Type B pancreatic cell (in vitro differentiated cells): ENCODE measurements at places on chromosomes 13 and 19. TPM values are rescaled to one million over a fixed set of nuclear protein-coding genes. Genes with fewer than 3 reads are reported as not detected.

GRCh38 chr19:42253245-42254088 lies 1.5 kb downstream of the ERF start:
- peak; percentile 84 for DNase-seq

DNA sequence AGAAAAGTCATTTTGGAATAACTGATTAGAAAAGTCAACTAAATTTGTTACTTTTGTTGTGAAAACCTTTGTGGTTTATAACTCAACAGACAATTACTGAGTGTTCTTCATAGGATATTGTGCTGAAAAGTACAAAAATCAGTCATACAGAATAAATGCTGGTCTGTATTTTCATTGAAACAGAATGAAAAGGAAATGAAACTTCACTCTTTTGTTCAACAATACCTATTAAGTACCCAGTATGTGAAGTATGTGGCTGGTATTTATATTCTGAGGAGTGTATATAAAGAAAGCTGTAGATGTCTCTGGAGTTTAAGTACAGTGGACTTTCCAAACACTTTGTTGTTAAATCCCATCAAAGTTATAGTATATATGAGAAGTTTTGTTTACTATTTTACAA lies 828.4 kb upstream of the ATXN8OS start:
- no peak for DNase-seq

- DNase-seq = no peak
These were observed 411.0 kb downstream of the ZNF536 start for GRCh38 chr19:30783212-30783611.

DNA sequence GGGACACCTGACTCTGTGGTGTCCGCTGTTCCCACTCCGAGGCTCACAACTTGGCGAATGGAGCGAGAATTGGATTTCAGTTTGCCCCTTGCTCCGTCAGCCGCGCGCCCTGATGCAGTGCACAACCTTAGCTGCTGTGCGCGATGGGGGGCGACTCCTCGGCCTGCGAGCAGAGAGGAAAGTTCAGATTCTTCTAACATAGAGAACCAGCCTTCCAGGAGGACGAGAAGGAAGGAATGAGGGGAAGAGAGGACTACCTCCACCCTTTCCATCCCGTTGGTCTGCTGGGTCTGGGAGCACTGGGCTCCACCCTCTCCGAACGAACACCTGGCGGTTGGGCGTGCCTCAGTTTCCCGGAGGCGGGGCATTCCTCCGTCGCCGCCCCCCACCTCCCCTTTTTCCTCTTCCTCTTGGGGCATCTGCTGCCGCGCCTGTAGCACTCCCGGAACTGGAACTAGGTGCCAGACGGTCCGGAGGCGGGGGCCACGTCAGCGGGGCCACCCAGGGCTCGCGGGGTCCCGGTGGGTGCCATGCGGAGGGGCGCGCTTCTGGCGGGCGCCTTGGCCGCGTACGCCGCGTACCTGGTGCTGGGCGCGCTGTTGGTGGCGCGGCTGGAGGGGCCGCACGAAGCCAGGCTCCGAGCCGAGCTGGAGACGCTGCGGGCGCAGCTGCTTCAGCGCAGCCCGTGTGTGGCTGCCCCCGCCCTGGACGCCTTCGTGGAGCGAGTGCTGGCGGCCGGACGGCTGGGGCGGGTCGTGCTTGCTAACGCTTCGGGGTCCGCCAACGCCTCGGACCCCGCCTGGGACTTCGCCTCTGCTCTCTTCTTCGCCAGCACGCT lies at the start of gene KCNK6:
TSS of gene KCNK6 (plus strand) at position 425 of the 838 bp plus-strand sequence. CDS start at position 531, 106 bp downstream.
- no peak for DNase-seq

DNA sequence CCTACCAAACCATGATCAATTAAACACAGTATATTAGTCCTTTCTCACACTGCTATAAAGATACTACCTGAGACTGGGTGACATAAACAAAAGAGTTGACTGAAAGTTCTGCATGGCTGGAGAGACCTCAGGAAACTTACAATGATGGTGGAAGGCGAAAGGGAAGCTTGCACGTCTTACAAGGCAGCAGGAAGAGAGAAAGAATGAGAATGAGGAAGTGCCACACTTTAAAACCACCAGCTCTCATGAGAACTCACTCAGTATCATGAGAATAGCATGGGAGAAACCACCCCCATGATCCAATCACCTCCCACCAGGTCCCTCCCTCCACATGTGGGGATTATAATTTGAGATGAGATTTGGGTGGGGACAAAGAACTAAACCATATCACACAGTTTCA lies 324.9 kb upstream of the ZNF507 start:
- DNase-seq = no peak

- DNase-seq = no peak
These were observed 276.4 kb downstream of the KLF5 start for GRCh38 chr13:73335210-73335609.

GRCh38 chr19:15293781-15294491 lies 38.4 kb downstream of the BRD4 start:
- no peak for DNase-seq

MBD3L2 gene
- total RNA-seq = not detected in 2 replicates

DNA sequence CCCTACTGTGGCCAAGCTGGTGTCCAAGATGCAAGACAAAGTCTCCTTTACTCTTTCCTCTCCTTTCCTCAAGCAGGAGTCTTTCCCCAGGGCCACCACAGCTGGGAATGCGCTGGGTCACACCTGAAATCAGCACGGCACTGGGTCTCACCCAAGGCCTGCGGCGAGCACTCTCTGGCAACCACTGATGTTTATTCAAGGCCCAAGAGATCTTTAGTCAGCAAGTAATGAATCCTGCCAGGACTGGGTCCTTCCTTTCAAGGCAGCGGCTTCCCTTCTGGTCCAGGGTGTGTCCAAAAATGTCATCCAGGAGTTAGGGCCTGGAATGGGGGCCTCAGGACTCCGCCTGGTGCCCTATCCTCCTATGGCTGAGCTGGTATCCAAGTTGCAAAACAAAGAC lies 24.1 kb downstream of the BLOC1S3 start:
- DNase-seq = no peak
